ENCODE measurements at places on chromosomes 6 and 20.
A peak's percentile ranks its signal among the peaks of the same experiment; 100 is the strongest.

- DNase-seq, result no peak
These were observed 207.0 kb upstream of the FOXA2 start for GRCh38 chr20:22791396-22791795.

- DNase-seq, result no peak
These were observed 331.0 kb downstream of the HAO1 start for GRCh38 chr20:7609251-7609650.

DNA sequence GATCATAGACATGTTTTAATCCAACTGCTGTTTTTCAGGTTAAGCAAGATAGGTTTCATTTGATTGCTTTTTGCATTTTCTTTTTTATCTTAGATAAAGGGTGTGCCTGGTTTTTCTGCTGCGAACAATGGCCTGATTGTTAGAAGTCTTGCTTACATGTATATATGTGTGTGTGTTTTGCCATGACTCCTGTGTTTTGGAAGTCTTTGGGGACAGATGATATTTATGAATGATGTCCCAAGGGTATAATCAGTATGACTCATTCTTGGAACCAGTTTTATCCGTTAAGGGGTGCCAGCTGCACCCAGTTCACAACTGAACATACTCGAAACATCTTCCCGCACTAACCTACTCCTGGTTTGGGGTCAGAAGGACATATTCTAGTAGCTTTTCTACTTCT, 230.1 kb upstream of the SUPT3H start:
- DNase-seq, result no peak

- DNase-seq, result no peak
These were observed 23.1 kb upstream of the DNAAF9 start for GRCh38 chr20:3430376-3431069.

GRCh38 chr20:48683467-48684175, 144.2 kb downstream of the PREX1 start:
- no peak for DNase-seq

DNA sequence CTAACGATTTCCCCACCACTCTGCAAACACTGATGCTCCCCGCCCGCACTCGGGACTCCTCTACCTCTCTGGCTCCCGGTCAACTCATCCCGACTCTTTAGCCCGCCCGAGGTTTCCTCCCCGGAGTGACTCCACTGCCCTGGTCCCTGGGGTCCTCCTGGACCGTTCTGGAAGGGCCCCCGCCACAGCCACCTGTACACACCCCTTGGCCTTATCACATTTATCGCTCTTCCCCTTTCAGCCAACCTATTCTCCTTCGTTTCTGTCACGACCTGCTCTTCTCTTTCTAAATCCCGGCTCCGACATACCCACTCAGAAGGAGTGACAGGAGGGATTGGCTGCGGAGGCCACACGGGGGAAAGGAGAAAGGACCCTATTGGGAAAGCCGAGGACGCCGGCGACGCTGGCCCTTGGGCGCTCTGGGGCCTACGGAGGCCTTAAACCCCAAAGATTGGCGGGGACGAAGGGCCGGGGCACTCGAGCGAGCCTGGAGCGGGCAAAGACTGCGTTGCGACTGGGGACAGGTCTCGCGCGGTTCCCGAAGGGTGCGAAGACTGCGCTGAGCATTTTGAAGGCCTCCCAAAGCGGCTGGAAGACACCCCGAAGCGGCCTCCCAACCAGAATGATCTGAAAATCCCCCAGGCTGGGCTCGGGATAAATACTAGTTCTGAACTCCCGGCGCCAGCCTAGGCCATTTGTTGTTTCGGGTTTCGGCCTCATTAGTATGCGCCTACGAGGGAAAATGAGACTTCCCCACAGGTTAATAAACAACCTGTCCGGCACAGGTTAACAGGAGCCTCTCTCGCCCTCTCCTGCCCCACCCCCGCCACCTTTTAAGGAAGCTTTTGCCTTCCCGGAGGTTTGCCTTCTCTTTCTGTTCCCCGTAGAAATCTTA, 9.2 kb downstream of the SIM1 start:
- DNase-seq, result no peak

DNA sequence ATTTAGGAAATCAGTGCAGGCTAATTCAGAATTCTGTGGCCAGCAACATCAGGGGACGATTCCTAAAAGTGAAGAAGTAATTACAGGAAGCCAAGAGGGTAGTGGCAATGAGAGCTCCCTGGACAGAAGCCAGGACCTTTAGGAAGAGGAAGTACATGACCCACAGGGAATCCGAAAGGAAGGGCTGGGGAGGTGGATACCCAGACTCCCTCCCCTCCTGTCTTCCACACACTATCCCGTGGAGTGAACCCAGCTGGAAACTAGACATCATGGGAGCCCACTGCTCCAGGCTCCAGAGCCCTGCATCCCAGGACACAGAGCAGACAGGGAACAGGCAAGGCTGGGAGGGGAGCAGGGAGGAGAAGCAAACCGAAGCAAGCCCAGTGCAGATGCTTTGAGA, 83.0 kb downstream of the SNX5 start:
- no peak for DNase-seq

DNA sequence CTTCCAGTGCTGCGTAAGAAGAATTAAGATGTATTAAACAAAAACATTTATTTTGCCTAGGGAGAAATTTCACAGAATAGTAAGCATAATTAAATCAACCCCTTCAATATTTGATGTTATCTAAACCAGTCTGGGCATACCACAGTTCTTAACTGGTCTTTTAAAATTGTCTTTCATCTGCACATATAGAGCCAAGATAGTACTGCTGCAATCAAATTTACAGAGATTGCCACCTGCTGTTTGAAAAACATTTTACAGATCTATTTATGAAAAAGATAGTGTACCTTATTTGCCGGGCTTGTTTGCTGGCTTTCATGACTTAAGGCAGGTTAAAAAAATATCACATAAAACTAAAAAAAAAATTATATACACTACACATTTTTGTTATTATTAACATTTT, 323.2 kb downstream of the ADGRB3 start:
- no peak for DNase-seq

GRCh38 chr6:17878734-17879133, 108.7 kb downstream of the KIF13A start:
- no peak for DNase-seq

DNA sequence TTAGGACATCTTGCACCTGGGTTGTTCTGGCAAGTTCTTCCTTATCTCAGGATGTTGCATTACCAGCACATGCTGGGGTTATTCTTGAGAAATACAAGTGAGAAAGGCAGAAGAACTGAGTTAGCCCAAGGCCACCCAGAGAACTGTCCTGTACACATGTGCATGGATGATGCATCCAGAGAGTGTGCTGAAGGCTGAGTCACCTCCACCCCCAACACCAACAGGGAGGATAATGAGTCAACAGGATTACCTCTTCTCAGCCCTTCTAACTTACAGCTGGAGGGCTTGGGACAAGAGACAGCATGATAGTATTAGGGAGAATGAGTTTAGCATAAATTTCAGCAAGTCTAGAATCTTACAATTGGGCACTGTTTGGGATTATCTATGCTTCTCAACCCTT, 8.5 kb downstream of the SCGN start:
- no peak for DNase-seq

GRCh38 chr6:25991785-25992412, 29.3 kb downstream of the TRIM38 start:
- peak; percentile 25 for DNase-seq

- no peak for DNase-seq
These were observed 122.8 kb downstream of the UST start for GRCh38 chr6:148869585-148869984.

All from activated T-cell treated with anti-CD3 and anti-CD28 coated beads for 1 hour (primary cell).